GM19239 (cell line): ENCODE measurements at places on chromosomes 1 and 21.

DNA sequence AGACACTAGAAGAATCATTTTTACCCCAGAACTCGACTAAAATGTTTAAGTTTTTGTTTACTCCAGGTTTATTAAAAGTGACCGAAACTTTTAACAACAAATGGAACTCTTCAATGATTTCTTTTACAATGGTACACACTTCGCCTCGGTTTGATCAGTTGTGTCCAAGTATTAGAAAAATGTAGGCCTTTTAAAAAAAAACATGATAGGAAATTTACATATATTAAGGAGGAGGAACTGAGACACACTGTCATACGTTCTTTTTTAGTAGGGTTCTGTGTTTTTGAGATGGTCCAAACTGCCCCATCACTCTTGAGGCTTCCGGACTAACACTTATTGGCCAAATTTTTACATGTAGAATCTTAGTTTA lies 1.3 kb downstream of the PRDM2 start:
- DNase-seq: no peak

- no peak for DNase-seq
These were observed 12.4 kb downstream of the ATP1A2 start for GRCh38 chr1:160127865-160128523.

GRCh38 chr21:43358940-43359822 lies 67.8 kb downstream of the SIK1 start:
- DNase-seq: no peak

DNA sequence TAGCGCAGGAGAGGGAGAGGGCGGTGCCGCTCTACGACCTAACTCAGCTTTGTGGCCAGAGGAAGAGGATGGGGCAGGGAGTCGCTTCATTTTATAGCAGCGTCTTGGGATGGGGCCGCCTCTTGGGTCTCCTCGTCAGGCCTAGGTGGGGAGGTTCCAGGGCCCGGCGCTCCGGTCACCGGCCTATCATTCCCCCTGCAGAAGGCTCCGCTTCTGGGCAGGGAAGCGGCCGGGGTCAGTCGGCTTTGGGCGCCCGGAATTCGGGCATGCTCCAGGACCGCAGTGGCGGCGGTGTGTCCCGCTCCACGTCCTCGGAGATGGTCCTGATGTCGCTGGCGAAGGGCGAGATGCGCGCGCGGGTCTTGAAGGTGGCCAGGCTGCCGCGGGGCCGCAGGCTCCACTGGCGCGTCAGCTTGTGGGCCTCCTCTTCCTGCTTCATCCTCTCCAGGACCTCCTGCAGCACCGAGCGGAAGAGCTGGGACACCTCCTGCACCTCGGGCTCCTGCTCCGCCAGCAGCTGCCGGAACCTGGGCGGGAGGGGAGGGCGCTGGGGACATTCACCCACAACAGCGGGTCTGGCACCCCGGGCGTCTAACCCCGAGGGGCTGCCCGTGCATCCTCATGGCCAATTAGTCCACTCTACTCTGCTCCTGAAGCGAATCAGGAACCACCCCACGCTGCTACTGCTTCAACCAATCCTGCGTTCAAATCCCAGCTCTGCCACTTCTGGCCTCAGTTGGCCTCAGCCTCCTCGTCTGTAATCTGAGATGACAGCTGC lies 13.0 kb downstream of the RD3 start:
- no peak for DNase-seq

DNA sequence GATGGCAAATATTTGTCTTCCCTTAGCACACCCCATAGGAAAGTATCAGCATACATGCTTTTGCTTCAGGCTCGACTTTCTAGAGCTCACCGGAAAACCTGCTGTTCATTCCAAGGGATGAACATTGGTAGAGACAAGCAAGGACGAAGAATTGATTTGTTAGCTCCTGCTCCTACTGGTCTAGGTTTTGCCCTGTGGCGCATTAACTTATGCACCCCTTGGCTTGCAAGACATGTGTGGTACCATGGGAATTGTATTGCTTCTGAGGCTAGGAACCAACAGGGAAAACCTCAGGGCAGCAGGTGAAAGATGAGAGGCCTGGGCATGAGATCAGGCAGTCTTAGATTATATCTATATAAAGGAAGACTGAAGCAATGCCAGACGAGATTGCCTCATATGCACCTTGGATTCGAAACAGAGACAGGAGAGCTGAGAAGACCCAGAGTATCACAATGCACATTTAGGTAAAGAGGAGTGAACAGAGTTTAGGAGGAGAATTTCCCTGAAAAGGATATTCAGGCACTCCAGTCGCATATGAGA lies 771.2 kb upstream of the B3GALT2 start:
- no peak for DNase-seq

DNA sequence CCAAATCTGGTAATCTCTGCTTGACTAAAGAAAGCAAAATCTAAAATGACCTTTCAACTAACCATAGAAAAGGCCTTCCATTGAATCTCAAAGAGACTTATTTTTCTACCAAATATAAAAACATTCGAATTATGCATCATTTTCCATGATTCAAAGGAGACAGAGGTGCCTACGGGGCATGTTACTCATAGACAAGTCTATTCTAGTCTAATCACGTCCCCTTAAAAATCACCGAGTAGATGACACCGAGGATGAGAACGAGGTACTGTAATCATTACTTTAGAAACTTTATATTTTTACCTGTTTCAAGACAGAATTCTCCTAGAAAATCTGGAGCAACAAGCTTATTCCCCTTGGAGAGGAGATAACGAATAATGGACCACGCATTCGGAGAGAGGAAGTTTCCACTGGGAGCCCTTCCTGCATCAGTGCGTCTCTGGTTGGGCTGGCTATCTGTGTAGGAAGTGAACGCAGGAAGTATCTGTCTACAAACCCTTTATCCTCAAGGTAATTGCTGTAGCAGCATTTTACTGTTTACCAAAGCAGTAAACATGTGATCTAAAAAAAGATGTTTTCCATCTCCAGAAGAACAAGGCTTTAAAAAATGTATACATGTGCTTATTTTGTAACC lies 9.5 kb downstream of the ERG start:
- no peak for DNase-seq
